ENCODE measurements at places on chromosomes 7 and 10.

- no peak for DNase-seq
Measured at GRCh38 chr7:151274936-151275812, 26.7 kb upstream of the SMARCD3 start.

DNA sequence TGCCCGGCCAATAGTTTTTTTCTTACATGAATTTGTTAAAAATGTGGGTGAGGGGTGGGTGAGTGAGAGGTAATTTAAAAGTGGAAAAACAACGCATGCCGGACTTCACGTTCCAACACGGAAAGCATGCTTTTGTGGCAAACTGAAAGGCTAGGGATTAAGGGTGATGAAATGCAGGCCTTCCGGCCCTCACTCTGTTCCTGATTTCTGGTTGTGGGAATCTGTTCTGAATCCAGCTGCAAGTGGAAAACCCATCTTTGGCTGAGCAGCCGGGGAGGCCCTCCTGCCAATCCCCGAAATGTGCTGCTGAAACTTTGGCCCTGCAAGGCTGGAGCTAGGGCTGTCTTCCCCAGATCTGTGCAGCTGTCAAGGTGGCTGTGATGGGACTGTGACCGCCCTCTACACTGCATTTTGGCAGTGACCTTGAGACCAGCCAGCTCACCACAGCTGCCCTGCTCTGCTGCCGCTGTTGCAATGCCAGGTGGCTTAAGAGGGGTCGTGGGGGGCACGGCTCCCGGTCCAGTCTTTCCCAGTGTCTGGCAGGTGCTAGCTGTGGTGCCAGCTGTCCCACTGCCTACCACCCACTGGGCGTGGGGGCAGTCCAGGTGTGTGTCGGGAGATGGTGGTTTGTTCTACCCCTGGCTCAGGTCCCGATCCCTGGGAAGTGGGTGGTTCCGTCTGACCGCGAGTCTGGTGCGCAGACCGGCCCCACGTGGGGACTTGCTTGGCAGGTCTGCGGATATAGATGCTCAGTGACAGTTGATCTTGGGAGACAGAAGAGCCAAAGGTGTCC, 39.0 kb downstream of the TET1 start:
- no peak for DNase-seq

- DNase-seq = no peak
Measured at GRCh38 chr7:29793507-29793906, 12.8 kb upstream of the WIPF3 start.

DNA sequence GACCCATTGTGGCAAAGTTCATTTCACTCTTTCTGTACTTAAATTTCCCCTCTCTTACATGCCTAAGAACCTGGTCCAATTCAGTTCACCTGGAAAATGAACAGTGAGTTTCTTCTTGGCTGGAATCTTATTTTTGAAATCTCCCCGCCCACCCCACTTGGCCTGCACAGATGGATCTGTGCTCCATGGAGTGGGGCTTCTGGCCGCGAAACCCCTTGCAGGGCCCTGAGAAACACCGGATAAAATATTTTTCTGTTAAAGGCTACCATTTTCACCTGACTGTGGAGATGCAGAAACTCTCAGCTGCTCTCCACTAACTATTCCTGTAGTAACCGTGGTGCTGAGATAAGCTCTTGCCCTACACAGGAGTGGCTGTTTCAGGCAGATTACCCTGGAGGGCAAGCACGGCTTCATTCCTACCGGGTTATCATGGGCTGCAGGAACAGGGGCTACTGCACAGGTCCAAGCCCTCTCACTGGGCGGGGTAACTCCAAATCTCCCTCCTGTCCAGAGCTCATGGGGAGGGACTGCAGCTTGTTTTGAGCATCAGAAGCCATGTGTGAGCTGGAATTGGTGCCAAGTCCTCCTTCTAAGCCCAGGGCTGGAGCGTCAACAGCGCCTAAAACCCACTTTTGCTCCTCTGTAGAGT, 118.9 kb downstream of the PRPF18 start:
- no peak for DNase-seq

- DNase-seq = no peak
Measured at GRCh38 chr10:71771821-71772617, 1.3 kb downstream of the VSIR start.

GRCh38 chr10:45408421-45409319, 34.7 kb downstream of the ALOX5 start:
- no peak for DNase-seq

DNA sequence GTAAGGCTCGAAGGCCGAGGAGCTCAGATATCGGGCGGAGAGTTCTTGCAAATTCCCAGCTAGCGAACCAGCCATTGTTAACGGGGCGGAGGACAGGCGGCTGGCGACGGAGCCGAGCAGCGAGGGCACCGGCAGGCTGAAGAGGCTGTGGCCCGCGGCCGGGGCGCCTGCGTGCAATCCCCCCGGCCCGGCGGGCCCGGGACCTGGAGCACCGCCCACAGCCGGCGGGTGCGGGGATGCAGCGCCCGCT, 4.1 kb downstream of the VAX1 start:
- no peak for DNase-seq

GRCh38 chr10:69479240-69480067, 28.2 kb downstream of the TSPAN15 start:
- DNase-seq = no peak

DNA sequence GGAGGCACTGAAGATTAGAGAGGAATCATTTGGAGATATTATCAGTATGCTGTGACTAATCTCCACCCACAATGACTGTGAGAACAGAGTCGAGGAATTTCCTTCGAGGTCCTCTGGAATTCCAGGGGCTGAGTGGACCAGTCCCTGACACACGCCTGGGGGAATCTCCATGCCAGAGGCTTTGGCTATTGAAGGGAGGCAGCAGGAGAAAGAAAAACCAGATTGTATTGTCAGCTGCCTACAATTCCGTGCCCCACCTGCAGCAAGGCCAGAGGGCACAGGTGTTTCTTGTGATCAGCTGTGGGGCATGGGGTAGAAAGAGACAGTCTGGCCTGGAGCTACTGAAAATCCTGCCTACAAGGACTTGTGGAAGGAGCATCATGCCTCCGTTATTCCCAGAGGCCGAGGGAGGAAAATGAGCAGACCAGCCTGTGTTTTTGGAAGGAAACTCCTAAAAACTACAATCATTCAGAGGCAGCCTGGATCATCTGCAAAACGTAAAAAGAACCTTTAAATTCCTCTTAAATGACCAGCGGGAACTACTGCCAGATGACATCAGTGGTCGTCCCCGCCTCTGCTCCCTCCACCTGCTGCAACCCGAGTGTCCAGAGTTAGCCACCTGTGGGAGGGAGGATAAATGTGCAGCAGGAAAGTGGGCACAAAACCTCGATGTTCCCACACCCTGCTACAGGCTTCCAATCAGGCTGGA, 25.4 kb upstream of the ANK3 start:
- no peak for DNase-seq

GRCh38 chr10:33975481-33975880, 641.0 kb upstream of the NRP1 start:
- DNase-seq = no peak

GRCh38 chr7:98562381-98562823, 54.7 kb upstream of the NPTX2 start:
- no peak for DNase-seq

DNA sequence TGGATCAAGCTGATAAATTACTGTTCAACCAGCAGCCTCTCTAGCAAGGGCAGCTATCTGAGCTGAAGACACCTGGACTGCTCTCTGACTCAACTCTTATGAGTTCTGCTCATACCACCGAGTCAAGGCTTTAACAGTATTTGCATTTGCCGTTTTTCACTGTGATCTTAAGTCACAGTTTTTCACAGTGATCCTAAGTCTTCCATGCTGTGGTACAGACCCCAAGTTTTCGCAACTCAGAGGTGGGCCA, 31.3 kb downstream of the PIP4K2A start:
- no peak for DNase-seq

- no peak for DNase-seq
Measured at GRCh38 chr10:104921763-104922162, 280.7 kb downstream of the SORCS3 start.

DNA sequence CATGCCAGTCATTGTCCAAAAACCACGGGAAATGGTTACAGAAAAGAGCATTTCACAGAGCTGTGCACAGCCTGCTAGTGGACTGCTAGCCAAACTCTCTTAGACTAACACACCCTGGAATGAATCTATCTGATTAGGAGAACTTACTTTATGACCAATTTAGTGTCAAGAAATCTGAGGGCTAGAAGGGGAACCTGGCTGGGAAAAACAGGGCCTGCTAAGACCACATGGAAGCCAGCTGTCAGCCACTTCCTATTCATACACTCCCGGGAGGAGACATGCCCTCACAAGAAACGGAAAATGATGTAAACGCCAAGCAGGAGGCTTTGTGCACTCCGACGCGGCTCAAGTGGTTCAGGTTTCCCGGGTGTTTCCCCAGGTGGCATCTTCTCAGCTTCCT, 54.8 kb downstream of the MPP7 start:
- DNase-seq = no peak

- DNase-seq = no peak
Measured at GRCh38 chr7:5207131-5207530, 17.1 kb downstream of the WIPI2 start.

DNA sequence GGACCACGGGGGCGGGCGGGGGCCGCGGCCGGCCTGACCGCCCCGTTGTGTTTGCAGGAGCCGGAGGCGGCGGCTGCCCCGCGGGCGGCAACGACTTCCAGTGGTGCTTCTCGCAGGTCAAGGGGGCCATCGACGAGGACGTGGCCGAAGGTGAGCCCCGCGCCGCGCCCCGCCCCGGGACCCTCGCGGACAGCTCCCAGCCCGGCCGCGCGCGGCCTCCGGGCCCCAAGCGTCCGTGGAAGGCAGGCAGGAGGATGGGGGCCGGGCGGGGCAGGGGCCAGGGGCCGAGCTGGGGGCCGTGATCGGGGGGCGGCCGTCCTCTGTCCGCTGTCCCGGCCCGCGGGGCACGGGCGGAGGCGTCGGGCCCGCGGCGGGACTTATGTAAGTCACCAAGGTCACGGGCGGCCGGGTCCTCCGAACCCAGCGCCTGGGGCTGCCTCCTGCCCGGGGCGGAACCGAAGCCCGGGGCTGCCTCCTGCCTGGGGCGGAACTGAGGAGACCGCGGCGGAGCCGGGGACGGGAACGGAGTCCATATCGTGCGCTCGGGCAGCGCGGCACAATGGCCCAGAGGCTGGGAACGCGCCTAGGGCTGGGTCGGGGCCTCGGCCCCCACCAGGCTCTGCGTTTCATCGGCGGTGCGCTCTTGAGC, 497 bp downstream of the PPP2R2D start:
- peak; percentile 36 for DNase-seq

GRCh38 chr10:13238271-13239077, 4.3 kb upstream of the UCMA start:
- DNase-seq = no peak

- DNase-seq = no peak
Measured at GRCh38 chr10:28722065-28722803, 44.9 kb downstream of the BAMBI start.

- no peak for DNase-seq
Measured at GRCh38 chr7:86955895-86956503, 103.5 kb downstream of the ELAPOR2 start.

DNA sequence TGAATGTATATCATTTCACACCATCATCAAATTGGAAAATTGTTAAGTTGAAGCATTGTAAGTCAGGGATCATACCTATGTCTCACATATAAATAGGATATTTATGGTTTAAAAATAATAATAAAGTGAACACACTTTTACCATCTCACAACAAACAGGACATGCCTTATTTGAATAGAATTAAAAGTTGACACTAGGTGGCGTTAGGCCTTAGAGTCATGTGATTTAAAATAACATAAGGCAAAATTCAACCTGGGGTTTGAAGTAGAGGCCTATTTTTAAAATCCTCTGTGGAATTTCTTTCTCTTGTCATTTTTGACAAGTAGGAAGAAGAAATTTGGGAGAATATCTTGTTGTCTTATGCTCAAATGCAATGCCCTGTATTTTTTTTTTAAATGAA, 184.7 kb upstream of the PCDH15 start:
- no peak for DNase-seq

DNA sequence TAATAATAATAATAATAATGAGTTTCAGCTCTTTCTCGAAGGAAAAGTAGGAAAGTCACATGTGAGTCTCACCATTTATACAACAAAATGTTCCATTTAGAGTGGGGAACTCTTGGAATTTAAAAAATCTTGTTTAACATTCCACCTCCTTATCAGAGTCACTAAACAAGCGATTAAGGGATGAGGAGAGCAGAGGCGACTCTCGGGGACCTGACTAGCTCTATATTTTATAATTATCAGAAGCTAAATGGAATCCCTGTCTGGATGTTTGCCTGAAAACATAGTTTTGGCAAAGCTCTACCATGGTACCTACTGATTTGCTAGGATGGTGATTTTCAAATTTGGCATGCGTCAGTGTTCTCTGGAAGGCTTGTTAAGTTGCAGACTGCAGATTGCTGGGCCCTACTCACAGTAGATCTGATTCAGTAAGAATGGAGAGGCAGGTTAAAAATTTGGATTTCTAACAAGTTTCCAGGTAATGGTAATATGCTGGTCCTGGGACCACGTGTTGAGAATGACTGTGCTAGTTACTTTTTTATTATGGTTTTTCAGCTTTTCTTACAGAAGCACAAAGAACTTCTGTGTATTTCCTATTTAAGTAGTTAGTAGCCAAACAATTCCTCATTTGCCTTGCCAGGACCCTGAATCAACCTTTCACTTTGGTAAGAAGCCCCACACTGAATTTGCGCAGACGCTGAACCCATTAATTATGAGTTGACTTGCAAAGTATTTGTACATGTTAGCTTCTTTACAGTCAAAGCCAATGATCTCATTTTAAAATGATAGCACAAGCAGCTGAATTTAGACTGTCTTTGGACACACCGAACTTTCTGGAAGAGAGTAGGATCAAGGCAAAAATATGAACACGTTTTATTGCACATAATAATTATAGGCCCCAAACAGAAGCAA, 39.5 kb downstream of the CPED1 start:
- DNase-seq = no peak

DNA sequence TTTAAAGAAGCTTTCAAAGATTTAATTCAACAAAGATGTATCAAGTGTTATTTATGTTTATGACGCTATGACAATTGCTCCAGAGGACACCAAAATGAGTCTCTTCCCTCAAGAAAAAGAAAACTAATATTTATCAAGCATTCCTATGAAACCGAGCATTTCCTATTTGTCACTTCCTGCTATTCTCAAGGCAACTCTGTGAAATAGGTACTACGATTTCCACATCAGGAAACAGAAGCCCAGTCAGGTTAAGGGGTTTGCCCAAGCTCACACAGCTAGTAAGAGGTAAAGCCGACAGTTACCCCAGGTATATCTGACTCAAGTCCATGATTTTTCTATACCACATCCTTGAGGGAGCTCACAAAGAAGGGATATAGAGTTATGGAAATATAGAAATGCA, 85.9 kb downstream of the TRIL start:
- DNase-seq = no peak

DNA sequence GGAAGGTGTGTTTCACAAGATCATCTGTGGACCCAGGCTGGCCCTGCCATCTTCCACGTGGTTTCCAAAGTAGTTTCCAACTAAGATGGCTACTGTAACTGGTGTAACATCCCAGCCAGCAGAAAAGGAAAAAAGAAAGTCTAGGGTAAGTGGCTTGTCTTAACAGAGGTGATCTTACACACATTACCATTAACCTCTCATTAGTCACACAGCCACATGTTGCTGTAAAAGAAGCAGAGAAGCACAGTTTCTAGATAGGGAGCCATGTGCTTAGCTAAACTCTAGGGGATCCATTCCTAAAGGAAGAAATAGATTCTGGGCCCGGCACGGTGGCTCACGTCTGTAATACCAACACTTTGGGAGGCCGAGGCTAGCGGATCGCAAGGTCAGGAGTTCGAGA, 54.3 kb downstream of the ZNF438 start:
- no peak for DNase-seq

- no peak for DNase-seq
Measured at GRCh38 chr10:78197628-78198272, 164.1 kb downstream of the RPS24 start.

Measured in T-helper 17 cell (primary cell).